ENCODE measurements at places on chromosomes 16 and 17.

DNA sequence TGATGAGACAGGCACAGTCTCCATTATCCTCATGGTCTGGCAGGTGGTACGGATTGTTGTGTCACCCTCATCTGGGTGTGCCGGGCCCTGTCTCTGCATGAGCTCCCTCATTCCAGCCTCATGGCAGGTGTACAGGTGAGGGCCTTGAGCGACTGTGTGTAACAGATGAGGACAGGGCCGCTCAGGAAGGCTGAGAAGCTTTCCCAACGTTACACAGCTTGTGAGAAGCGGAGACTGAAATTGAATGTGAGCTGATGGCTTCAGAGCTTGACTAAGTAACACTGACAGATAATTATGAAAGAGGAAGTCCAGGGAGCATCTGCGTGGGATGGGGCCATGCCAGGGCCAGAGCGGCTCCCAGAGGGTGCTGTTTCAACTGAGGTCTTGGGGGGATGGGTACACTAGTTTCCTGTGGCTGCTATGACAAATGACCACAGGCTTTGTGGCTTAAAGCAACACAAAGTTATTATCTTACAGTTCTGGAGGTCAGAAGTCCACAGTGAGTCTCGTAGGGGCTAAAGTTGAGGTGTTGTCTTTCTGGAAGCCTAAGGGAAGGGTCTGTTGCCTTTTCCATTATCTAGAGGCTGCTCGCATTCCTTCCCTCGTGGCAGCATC, 36.7 kb downstream of the CMIP start:
- no peak for DNase-seq

GRCh38 chr17:45848868-45849535, 4.3 kb downstream of the SPPL2C start:
- DNase-seq: no peak

- DNase-seq: no peak
Observed at GRCh38 chr17:69390795-69391501, 23.5 kb upstream of the MAP2K6 start.

- no peak for DNase-seq
Observed at GRCh38 chr17:83073389-83074063, 5.9 kb upstream of the METRNL start.

DNA sequence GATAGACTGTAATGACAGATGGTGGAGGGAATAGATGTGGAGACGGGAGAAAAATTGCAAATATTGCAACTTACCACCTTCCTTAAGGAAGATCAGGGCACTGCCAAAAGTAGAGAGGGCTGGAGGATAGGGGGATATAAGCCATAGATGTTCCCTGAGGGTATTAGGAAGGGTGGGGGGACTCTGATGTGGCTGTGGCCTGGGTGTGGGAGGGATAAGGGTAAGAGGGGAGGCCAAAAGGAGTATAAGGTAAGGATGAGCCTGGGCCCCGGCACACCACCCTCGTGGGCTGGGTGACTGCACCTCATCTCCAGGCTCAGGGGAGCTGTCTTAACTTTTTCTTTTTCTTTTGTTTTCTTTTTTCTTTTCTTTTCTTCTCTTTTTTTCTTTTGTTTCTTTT, 30.6 kb upstream of the BRD7 start:
- no peak for DNase-seq

DNA sequence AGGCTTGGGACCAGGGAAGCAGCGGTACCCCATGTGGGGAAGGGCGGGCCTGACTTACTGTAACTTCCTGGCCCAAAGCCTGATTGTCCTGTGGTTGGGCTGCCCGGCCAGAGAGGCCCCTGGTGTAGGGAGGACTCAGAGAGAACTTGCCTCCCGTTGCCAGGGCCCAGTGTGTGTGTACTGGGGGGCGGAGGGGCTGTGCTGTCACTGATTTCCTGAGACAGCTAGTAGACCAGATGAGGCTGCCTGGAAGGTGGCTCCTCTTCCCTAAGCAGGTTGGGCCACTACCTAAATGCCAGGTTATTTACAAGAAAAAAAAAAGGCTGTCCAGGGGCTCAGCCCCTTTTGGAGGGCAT, 16.7 kb downstream of the SOCS3 start:
- DNase-seq: no peak

- no peak for DNase-seq
Observed at GRCh38 chr16:52812678-52813556, 239.8 kb downstream of the CHD9NB start.

DNA sequence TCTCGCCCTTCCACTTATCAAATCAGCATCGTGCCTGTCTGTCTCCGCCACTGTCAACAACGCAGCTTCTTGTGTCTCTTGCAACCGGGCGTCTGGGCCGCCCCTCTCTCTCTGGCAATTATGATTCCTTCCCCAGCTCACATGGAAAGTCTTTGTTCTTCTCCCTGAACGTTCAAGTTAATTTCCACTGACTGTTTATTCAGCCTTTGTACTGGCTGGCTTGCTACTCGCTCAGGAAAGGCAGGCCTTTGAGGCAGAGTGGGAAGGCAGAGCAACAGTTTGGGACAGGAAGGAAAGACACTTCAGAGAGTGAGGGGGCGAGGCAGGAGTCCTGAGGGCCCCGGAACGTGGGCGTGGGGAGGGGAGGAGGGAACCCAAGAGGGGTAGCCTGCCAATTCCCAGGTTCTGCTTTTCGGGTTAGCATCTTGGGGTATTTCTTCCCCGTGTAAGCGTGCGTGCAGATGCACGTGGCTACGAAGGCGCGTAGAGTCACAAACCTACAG, 50.8 kb downstream of the AKAP1 start:
- DNase-seq: peak; percentile 40

DNA sequence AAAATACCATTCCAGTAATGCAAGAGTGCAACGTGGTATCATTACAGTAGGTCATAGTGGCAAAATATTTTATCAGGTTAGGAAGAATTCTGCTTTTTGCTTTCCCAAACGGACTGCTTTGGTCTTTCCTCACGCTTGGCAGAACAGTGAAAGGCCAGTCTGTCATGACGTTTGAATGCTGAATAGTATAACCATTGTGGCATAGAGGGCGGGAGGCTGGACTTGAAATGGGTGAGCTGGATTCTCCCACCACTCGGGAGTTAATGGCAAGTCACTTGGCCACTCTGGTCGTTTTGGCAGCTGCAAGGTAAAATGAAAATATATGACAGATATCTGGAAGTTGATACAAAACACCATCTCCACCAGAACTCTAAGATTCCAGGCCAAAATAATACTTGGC, 391.2 kb downstream of the MAF start:
- DNase-seq: no peak

DNA sequence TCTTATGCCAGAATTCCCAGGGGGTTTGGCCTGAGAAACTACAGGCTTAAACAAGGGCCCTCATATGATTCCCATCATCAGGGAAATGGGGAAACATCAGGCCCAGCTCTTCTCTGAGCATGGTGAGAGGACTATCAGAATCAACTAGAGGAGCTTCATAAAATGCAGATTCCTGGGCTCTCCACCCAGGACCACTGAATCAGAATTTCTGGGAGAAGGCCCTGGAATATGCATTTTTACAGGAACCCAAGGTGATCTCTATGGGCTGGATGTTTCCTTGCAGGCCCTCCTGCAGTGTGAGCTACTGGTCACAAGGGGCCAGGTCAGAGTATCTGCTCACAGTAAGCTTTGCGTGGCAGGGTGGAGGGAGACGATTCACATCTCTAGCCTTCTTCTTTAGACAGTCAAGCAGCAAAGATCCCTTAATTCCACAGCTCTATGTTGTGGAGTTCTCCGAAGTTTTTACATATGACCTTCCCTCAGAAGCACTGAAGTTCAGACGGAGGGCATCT, 38.8 kb upstream of the HOXB13 start:
- no peak for DNase-seq

- DNase-seq: peak; percentile 88
Observed at GRCh38 chr17:59846394-59847165, 46.2 kb downstream of the TUBD1 start.

GRCh38 chr17:1340371-1340770, 59.7 kb downstream of the YWHAE start:
- DNase-seq: no peak

GRCh38 chr17:18300725-18301480, 13.9 kb downstream of the TOP3A start:
- DNase-seq: no peak

- no peak for DNase-seq
Observed at GRCh38 chr16:67783353-67783725, 23.0 kb downstream of the RANBP10 start.

DNA sequence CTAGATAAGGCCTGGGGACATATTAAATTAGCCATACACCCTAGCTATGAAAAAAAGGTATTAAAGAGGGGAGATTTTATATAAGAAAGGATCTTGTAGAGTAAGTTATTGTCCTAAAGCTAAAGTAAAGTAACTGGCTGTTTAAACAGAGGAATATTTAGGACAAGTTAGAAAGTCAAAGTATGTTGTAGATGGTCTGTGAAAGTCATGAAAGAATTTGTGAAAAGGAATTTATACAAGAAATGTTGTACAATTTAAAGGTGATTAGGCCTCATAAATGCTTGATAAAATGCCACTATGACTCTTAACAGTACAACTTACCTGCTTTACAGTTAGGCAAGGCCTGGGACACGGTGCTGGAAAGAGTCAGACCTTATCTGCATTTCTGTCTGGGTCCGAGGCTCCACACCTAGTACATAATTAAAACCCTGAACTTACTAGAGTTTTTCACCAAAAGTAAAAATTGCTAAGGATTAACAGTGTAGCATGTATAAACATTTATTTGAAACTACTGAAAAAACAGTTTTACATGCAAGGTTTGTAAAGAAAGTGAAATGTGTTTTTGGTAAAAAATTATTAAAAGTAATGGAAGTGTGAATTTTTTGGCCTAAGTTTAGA, 445.3 kb upstream of the TOM1L1 start:
- DNase-seq: no peak

GRCh38 chr16:22888791-22889190, 74.8 kb downstream of the HS3ST2 start:
- no peak for DNase-seq

GRCh38 chr17:12613566-12613965, 52.1 kb upstream of the MYOCD start:
- no peak for DNase-seq

- DNase-seq: no peak
Observed at GRCh38 chr17:44320066-44320465, 4.6 kb downstream of the SLC25A39 start.

DNA sequence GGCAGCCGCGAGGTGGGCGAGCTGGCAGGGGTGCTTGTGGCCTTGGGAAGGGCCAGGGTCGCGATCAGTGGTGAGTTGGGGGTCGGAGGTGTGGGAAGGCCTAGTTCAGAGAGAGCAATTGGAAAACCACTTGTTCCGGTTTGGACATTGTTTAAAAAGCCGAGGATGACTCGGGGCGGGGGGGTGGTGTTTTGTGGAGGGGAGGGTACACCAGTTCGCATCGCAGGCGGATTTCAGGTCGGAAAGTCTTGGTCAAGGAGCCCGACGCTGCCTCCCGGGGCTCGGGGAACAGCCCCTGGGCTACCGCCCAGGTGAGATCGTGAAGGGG, 66.4 kb downstream of the KPNA2 start:
- DNase-seq: no peak

DNA sequence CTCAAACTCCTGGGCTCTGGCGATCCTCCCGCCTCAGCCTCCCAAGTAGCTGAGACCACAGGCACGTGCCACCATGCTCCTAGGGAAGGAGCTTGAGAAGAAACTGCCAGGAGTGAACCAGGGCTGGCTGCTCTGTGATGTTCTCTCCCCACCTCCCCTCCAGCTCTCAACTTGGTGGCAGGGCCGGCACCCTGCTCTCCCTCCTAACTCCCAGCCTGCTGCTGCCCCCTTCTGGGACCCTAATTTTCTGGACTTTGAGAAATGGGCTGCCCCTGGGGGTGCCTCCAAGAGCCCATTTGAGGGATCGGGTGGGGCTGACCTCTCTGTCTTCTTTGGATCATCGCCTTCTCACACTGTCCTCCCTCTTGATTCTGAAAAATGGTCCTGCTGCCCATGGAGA, 14.9 kb upstream of the STAT3 start:
- DNase-seq: no peak

- DNase-seq: peak; percentile 37
Observed at GRCh38 chr17:28725166-28725659, 820 bp downstream of the TLCD1 start.

DNA sequence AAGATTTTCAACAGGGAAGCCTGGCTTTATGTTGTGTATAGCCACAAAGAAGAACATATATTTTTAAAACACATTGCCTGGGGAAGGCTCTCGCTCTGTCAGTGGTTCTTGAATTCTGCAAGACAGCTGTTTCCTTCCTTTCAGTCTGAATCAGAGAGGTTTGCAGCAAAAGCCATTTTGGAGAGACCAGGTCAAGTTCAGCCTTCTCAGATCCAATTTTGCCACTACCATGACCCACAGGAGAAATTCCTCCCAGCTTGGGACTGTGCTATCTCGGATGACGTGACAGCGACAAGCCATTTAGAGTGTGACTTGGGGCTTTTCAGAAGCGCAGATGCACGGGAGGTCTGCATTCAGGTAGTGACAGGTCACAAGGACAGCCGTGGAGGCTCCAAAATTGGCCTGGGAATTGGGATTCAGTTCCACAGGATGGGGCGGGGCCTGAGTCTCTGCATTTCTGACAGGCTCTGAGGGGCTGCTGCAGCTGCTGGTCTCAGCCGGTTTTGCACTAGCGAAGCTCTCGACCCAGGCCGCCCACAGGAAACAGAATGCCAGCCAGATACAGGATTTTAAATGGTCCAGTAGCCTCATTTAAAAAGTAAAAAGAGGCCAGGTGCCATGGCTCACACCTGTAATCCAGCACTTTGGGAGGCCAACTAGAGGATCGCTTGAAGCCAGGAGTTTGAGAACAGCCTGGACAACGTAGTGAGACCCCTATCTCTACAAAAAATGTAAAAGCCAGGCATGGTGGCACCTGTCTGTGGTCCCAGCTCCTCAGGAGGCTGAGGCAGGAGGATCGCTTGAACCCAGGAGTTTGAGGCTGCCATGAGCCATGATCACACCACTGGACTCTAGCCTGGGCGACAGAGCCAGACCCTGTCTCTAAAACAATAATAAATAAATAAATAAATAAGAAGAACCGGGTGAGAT, 196.6 kb upstream of the CIBAR2 start:
- DNase-seq: no peak

DNA sequence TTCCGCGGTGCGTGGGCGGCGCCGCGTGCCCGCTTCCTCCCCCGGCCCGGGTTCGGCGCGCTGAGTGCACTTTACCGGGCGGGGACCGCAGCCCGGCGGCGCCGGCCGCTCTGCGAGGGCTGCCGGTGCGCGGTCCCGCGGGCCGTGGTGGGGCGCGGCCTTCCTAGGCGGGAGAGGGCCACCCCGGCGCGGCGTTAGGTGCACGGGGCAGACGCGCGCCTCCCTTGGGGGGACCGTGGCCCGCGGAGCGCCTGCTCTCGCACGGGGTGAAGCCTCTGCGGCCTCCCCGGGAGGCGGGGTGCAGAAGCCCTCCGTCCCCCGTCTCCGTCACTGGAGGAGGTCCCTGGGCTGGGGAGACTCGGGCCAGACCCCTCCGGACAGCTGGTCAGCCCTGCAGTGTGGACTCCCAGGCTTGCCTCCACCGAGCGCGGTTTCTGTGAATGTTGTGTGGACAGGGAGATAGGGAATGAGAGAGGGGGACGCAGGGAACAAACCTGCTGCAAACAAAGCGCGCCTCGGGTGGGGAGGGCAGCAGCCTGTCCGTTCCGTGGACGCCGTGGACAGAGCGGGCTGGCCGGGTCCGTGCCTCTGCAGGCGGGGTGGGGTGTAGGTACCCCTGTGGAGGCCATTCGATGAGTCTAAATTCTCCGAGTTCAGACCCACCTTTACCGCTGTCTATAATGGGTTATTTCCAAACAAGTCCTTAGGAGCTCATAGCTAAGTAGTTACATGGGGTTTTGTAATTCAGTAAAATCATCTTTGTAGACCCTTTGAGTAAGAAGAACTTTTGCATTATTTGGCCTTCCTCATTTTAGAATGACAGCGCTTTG, 721 bp downstream of the TBCD start:
- no peak for DNase-seq
